Left kidney (tissue), 8 donors: ENCODE measurements at places on chromosomes 7 and 10. TPM values are rescaled to one million over a fixed set of nuclear protein-coding genes. Genes with fewer than 3 reads are reported as not detected.

Gene HDAC9
- 10.4 TPM for polyA plus RNA-seq

Gene ADAMTS14
- 1.1 TPM for polyA plus RNA-seq

Gene CPA4
- 0.55 TPM for polyA plus RNA-seq

Gene HYAL4
- 0.86 TPM for polyA plus RNA-seq

Gene IL6
- polyA plus RNA-seq, result not detected

Gene LRIT1
- polyA plus RNA-seq, result not detected

Gene TEX47
- polyA plus RNA-seq, result not detected

Gene CFAP46
- 7.4 TPM for polyA plus RNA-seq

Gene SSC4D
- 4.3 TPM for polyA plus RNA-seq

Gene FAM200A
- 16.2 TPM for polyA plus RNA-seq

Gene PKD2L1
- 0.38 TPM for polyA plus RNA-seq

Gene TSPAN12
- 188 TPM for polyA plus RNA-seq

Gene CYP3A7
- polyA plus RNA-seq, result 1.2 TPM

Gene NDUFA5
- polyA plus RNA-seq, result 228 TPM

Gene PLEKHS1
- 0.38 TPM for polyA plus RNA-seq

Gene PIK3AP1
- polyA plus RNA-seq, result 4.5 TPM

Gene AKR1C4
- not detected for polyA plus RNA-seq

Gene WEE2
- polyA plus RNA-seq, result 0.58 TPM

Gene CHN2
- 19.0 TPM for polyA plus RNA-seq

Gene CHAT
- 0.13 TPM for polyA plus RNA-seq

Gene LRRN3
- polyA plus RNA-seq, result 4.3 TPM

Gene LIPK
- polyA plus RNA-seq, result not detected

Gene ODAD2
- 1.5 TPM for polyA plus RNA-seq

Gene SPDYE3
- 9.6 TPM for polyA plus RNA-seq

Gene PNLIPRP3
- not detected for polyA plus RNA-seq

Gene PTPRE
- polyA plus RNA-seq, result 5.6 TPM

Gene C7orf33
- not detected for polyA plus RNA-seq

Gene SLC18A3
- not detected for polyA plus RNA-seq

Gene OR13A1
- polyA plus RNA-seq, result 0.08 TPM

Gene CCNJ
- 21.4 TPM for polyA plus RNA-seq

Gene FAM24B
- 6.6 TPM for polyA plus RNA-seq

Gene GIMAP2
- 7.2 TPM for polyA plus RNA-seq

Gene EPO
- 0.20 TPM for polyA plus RNA-seq

Gene NAT16
- polyA plus RNA-seq, result not detected

Gene LEP
- polyA plus RNA-seq, result 0.53 TPM

Gene EXOC4
- 72.1 TPM for polyA plus RNA-seq

Gene DLX5
- not detected for polyA plus RNA-seq

Gene TMEM270
- 0.27 TPM for polyA plus RNA-seq

Gene SYT15
- 15.0 TPM for polyA plus RNA-seq

Gene TAS2R4
- polyA plus RNA-seq, result 6.7 TPM

Gene RFC2
- 39.1 TPM for polyA plus RNA-seq

Gene LIPF
- 0.47 TPM for polyA plus RNA-seq

Gene ADAM8
- 2.4 TPM for polyA plus RNA-seq

Gene MOGAT3
- polyA plus RNA-seq, result 0.90 TPM

Gene STOX1
- polyA plus RNA-seq, result 9.1 TPM

Gene C10orf105
- 0.18 TPM for polyA plus RNA-seq

Gene A1CF
- polyA plus RNA-seq, result 9.9 TPM
